ENCODE measurements at places on chromosomes 7 and 10.

GRCh38 chr7:137873524-137873923, 26.8 kb upstream of the DGKI start:
- no peak for DNase-seq

GRCh38 chr10:110500515-110500905, 2.8 kb downstream of the DUSP5 start:
- no peak for DNase-seq

- no peak for DNase-seq
Observed at GRCh38 chr7:96770758-96771157, 61.1 kb upstream of the SEM1 start.

DNA sequence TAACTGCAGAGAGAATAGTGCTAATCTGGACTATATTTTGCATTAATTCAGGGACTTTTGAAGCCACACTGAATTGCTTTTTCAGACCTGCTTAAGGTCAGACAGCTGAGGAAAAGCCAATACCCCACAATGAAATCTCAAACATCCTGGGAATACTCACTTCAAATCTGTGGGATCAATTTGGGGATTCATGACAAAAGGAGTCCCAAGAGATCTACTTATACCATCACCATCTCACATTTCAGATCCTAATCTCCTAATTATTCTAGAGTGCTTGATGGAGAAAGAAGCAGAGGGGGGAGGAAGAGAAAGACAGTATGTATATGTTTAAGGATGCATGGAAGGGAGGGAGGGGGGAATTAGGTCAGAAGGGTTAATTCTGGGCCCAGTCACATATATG, 202.2 kb downstream of the CACNA2D1 start:
- peak; percentile 30 for DNase-seq

DNA sequence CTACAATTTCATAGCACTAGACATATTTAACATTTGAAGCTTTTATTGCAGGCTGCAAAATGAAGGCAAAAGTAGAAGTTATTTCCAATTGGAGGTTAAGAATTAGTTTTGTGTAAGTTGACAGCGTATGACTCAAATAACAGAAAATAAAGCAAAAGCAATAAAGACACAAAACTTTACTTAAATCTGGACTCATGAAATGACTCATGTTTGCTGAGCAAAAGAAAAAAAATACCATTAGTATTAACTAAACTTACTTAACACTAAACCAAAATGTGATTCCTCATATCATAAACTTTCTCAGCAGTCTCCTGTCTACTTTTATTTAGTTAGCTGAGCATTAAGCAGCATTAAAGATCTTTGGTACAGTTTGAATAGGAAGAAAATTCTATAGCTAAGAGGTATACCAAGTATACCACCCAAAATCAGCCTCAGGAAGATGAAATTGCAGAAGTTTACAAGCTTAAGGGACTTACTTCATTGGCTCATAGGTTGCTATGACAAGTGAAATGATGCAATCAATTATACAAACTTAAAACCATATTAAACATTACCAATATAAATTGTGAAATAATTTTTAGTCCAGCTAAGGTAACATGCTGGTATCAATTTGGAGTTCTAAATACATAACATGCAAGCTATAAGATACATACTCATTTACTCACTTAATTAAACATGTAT, 1131.4 kb downstream of the XPNPEP1 start:
- DNase-seq: no peak

DNA sequence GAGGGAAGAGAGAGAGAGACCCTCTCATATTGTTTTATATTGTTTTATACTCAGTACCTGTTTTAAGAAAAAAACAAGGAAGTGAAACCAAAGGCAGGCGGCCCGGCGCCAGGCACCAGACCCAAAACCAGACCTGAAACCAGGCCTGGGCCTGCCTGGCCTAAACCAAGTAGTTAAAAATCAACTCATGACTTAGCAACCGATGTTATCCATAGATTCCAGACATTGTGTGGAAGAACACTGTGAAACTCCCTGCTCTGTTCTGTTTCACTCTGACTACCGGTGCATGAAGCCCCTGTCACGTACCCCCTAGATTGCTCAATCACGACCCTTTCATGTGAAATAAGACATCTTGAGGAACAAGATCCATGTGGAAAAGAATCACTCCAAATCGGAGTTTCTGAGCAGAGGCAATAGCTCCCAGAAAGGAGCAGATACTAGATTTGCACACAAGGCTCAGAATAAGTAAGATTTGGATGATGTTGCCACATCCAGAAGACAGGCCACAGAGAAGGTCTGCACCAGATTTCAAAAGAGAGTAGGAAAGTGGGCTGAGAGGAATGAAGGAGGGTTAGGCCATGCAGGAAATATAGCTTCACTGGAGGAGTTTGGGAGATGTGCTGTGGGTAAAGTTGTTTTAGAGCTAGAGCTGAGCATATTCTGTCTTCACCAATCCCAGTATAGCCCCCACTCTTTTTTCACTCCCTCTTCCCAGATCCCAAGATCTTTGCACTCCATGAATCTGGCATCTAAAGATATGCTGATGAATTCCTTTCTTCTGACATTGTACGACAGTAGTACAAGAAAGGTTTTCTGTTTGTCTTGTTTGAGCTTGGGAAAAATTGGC, 8.8 kb upstream of the ZNF248 start:
- no peak for DNase-seq

DNA sequence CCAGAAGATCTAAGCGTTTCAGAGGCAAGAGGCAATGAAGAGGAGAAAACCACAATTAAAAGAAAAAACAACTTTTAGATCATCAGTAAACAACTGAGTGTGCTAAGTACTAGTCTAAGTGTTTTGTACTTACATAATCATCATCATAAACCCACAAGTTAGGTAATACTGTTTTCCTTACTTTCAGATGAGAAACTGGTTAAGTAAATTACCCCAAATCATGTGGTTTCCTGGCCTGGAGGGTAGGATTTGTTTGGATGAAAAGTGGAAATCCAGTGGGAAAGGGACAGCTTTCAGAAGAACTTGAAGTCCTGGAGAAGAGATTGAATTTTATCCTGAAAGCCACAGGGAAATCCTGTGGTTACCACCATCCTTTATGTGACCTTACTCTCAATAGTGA, 463.3 kb downstream of the LRMDA start:
- no peak for DNase-seq

GRCh38 chr10:70139997-70140250, 6.6 kb downstream of the TYSND1 start:
- DNase-seq: no peak

GRCh38 chr7:123865517-123866117, 20.6 kb downstream of the HYAL4 start:
- DNase-seq: peak; percentile 20

DNA sequence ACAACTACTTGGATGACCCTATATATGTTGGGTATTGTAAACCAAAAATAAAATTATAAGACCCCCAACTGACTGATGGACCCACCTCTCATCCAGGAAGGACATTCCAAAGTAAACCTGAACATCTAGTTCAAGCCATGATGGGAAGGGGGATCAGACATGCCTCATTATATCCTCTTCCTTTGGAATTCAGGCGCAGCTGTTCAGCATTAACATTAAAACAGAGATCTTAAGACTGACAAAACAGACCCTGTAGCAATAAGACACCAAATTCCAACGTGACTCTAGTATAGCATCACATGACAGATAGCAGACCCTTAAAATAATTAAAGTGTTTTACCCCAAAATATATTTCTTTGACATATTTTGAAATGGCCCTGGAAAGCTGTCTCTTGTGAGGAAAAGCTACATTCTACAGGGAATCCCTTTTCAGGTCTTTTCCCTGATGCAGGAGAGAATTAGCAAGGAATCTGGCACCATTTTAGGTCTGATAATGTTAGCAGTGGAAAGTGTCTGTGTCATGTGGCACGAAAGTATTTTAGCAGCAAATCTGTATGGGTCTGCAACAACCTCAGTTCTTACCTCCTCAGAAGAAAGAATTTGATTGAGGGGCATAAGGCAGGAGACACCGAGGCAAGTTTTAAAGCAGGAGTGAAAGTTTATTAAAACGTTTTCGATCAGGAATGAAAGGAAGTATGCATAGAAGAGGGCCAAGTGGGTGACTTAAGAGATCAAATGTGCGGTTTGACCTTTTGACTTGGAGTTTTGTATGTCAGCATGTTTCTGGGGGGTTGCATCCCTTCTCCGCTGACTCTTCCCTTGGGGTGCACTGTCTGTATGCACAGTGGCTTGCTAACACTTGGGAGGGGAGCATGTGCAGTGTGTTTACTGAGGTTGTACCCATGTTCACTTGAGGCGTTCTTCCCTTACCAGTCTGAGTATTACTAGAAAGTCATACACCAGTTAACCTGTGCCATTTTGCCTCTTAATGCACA, 236.6 kb upstream of the PPP1R3A start:
- DNase-seq: no peak

GRCh38 chr7:103123529-103123928, 25.4 kb downstream of the NAPEPLD start:
- no peak for DNase-seq

- no peak for DNase-seq
Observed at GRCh38 chr10:36542493-36542892, 582.9 kb upstream of the ANKRD30A start.

Measured in DMS 273 treated with DMSO at 0.1 percent for 48 hours (cell line).